ENCODE measurements at places on chromosomes 5 and 9. TPM values are rescaled to one million over a fixed set of nuclear protein-coding genes. Genes with fewer than 3 reads are reported as not detected.

The OR13J1 gene
- not detected for total RNA-seq

The AGXT2 gene
- total RNA-seq = not detected

The STING1 gene
- 20.9 TPM for total RNA-seq

The PCDHB10 gene
- total RNA-seq = not detected

The RNF20 gene
- total RNA-seq = 9.0 TPM

The TLE1 gene
- 54.5 TPM for total RNA-seq

The ITGA1 gene
- total RNA-seq = 83.2 TPM

The GLRA1 gene
- total RNA-seq = not detected

The CATSPER3 gene
- total RNA-seq = 0.32 TPM

The PCDHB6 gene
- total RNA-seq = not detected

The MEGF10 gene
- total RNA-seq = 3.0 TPM

The TMEFF1 gene
- not detected for total RNA-seq

The IL3 gene
- not detected for total RNA-seq

The C9orf50 gene
- not detected for total RNA-seq

The DDX46 gene
- total RNA-seq = 54.3 TPM

The BARX1 gene
- not detected for total RNA-seq

The OR1N2 gene
- not detected for total RNA-seq

The IFNK gene
- not detected for total RNA-seq

The PDCD1LG2 gene
- 0.64 TPM for total RNA-seq

The GNG10 gene
- total RNA-seq = 3.7 TPM

The FBXO38 gene
- total RNA-seq = 182 TPM

The SPINK5 gene
- total RNA-seq = 5.2 TPM

The COL5A1 gene
- total RNA-seq = 69.3 TPM

The ALDOB gene
- 20.1 TPM for total RNA-seq

The SLC34A1 gene
- not detected for total RNA-seq

The GFPT2 gene
- 5.9 TPM for total RNA-seq

The TMC1 gene
- not detected for total RNA-seq

The SPOCK1 gene
- total RNA-seq = 34.8 TPM

The LHFPL2 gene
- total RNA-seq = 34.4 TPM

The SPATA31D4 gene
- total RNA-seq = not detected

The TTC16 gene
- not detected for total RNA-seq

The PHF24 gene
- 0.16 TPM for total RNA-seq

The DNAJC18 gene
- 3.8 TPM for total RNA-seq

The BTNL3 gene
- 47.6 TPM for total RNA-seq

The LHX3 gene
- total RNA-seq = not detected

The GPRIN1 gene
- 5.2 TPM for total RNA-seq

The PPP3R2 gene
- not detected for total RNA-seq

The ARID3C gene
- total RNA-seq = not detected

The GABRA6 gene
- total RNA-seq = not detected

The INIP gene
- 10.1 TPM for total RNA-seq

The OTULINL gene
- 27.7 TPM for total RNA-seq

The PTGS1 gene
- 27.9 TPM for total RNA-seq

The RGS7BP gene
- total RNA-seq = 0.40 TPM

The ZCCHC9 gene
- 9.7 TPM for total RNA-seq

The PSD2 gene
- total RNA-seq = not detected

The HDHD3 gene
- 221 TPM for total RNA-seq

The IFNE gene
- total RNA-seq = not detected

The PITX1 gene
- 7.5 TPM for total RNA-seq

The IFNA2 gene
- total RNA-seq = not detected

The MYOT gene
- 7.1 TPM for total RNA-seq

Data from transverse colon (tissue), 4 donors.